ENCODE measurements at places on chromosomes 6 and 20.
A peak's percentile ranks its signal among the peaks of the same experiment; 100 is the strongest.

- peak; percentile 79 for DNase-seq
Measured at GRCh38 chr20:46347841-46348803, 39.8 kb upstream of the CDH22 start.

- no peak for DNase-seq
Measured at GRCh38 chr20:23401051-23401450, 20.2 kb downstream of the NAPB start.

DNA sequence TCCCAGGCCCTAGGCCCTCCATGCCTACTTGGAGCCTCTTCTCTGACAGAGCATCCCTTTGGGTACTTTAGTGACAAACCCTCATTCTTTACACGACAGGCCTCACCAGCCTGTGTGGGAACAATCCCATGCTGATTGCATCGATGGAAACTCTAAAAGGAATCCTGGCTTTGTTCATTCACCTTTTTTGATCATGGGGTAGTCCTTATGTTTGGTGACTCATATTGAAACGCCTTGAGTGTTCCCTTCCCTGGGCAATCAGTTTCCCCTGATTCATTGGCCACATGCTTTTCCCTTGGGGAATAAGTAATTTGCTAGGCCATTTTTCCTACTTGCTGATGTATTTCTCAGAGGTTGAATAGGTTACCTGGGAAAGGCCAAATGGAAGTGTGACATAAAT, 14.7 kb upstream of the TNFAIP3 start:
- DNase-seq = no peak

GRCh38 chr6:144351379-144352127, 66.4 kb downstream of the UTRN start:
- DNase-seq = no peak

GRCh38 chr6:112259337-112259675, 4.9 kb upstream of the LAMA4 start:
- no peak for DNase-seq

DNA sequence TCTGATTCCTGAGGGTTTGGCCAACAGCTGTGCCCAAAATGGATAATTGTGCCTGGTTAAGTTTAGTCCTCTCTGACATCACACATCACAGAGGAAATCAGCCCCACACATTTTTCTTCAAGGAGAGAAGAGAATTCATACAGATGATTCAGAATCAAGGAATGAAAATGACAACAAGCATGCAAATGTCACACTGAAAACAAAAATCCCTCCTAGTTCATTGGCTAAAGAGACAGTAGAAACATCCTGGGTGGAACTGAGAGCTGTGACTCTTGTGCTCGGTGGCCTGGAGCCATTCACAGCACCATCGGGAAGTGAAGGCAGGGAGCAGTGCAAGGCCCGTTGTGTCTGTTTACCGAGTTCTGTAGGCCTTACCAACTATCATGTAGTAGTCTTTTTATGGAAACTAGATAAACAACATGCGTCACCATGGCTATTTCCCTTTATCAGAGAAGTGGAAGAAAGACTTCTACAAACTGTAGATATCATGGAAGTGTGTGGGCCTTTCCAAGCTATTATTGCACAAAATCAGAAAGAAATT, 81.7 kb upstream of the TENT5A start:
- no peak for DNase-seq

- no peak for DNase-seq
Measured at GRCh38 chr20:2978519-2978918, 64.9 kb upstream of the GNRH2 start.

DNA sequence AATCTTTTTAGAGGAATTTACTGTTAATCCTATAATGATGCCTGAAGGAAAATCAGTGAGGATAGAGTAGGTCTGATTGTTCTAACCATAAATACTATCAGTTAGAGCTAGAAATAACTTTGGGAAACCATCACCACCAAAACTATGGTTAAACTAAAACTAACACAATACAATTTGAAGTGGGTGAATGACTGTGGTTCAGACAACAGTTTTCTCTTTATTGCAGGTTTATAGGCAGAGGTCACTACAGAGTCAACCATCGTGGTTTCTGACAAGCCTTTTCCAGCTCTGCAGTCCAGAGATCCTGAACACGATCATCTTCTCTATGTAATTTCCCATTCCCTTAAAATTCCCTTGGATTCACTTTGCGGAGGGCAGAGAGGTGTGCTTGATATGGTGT, 134.3 kb downstream of the IBTK start:
- DNase-seq = no peak

GRCh38 chr6:151081656-151082055, 158.1 kb upstream of the AKAP12 start:
- DNase-seq = no peak

DNA sequence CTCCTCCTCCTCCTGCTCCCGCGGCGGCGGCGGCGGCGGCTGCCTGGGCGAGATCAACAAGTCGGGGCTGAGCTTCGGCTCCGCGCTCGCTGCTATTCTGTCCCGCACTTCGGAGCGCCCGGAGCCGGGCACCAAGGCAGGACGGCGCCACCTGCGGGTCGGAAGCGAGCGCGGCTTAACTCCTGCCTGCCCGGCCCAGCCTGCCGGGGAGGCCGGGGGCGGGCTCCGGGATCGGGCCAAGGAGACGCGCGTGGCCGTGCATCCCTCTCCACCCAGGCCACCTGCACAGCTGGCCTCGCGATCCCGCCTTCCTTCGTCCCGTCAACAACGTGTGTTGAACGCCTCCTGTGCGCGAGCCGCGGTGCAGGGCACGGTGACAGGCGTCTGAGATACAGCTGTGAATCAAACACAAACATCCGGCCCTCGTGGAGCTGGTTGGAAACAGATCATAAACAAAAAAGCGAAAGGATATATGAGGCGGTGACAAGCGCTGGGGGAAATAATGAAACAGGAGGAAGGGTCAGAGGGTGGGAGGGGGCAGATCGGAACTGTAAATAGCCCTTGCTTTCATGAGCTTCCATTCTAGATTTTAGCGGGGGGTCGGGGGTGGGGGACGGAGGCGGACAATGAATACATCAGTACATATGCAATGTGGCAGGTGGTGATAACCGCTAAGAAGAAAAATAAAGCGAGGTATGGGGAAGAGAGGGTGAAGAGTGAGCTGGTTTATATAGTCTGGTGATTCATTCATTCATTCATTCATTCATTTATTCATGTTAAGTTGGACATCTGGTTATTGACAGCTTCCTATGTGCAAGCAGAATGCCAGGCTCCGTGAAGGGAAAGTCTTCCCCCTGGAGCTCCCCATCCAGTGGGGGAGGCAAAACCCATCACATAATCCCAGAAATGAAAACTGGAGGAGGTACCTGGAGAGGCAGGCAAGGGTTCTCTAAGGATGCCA, 2.0 kb upstream of the KCNB1 start:
- DNase-seq = peak; percentile 93

GRCh38 chr6:92267335-92267734, 1152.0 kb downstream of the EPHA7 start:
- no peak for DNase-seq

DNA sequence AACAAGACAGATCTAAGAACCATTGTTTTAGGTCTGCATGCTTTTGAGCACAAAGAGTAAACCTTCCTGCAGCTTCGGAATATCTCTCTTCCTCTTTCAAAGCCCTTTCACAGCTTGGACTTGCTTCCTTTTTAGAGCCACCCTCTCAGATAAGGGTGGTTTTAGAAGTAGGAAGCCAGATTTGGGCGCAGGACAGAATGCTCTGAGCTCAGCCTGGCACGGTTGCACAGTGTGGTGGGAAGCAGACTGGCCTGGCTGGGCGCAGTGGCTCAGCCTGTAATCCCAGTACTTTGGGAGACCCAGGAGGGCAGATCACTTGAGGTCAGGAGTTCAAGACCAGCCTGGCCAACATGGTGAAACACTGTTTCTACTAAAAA, 35.6 kb upstream of the PNRC1 start:
- DNase-seq = no peak

GRCh38 chr6:128676456-128676855, 156.1 kb upstream of the PTPRK start:
- no peak for DNase-seq

DNA sequence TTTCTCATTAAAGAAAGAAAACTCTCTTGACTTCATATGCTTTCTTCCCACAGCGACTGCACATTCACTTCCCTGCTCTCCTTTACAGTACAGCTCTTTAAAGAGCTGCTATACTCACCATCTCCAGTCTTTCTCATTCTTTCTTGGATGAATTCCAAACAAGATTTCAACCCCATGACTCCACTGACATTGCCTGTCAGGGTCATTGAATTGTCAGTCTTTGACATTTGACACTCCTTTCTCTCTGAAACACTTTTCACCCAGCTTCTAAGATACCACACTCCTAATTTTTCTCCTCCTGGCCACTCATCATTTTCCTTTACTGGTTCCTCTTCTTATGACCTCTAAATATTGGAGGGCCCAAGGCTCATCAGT, 811 bp upstream of the ARMH2 start:
- no peak for DNase-seq

GRCh38 chr6:158030380-158031300, 49.0 kb downstream of the SYNJ2 start:
- DNase-seq = no peak

GRCh38 chr6:7171733-7172132, 64.0 kb downstream of the RREB1 start:
- no peak for DNase-seq

GRCh38 chr6:25332655-25333071, 53.5 kb downstream of the CARMIL1 start:
- DNase-seq = no peak

DNA sequence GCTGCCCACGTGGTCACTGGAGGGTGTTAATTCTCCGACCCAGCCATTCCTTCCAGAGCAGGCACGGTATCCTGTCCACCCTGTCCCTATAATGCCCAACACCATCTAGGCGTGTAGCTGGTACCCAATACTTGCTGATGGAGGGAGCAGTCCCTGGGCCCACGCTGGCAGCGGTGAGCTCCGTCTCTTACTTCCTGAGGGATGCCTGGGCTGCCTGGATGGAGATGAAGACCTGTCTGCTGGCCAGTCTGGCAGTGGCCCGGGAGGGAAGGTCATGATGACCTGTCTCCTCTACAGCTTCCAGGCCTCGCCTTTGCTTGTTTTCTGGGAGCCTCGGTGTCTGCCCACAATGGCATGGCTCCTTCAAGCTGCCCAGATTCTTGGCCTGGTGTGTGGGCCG, 297.9 kb upstream of the SUPT3H start:
- DNase-seq = no peak

GRCh38 chr20:22795871-22796270, 211.5 kb upstream of the FOXA2 start:
- no peak for DNase-seq
